ENCODE measurements at places on chromosomes 11 and 22. TPM values are rescaled to one million over a fixed set of nuclear protein-coding genes. Genes with fewer than 3 reads are reported as not detected.

- H3K27ac ChIP-seq, result no peak overlapping the region
- no peak overlapping the region for H3K4me3 ChIP-seq
- peak; percentile 91 for DNase-seq
- no peaks in the 10 kb centered on the region for H3K36me3 ChIP-seq
These were observed 4.5 kb upstream of the NCF4 start for GRCh38 chr22:36856121-36856791.

DNA sequence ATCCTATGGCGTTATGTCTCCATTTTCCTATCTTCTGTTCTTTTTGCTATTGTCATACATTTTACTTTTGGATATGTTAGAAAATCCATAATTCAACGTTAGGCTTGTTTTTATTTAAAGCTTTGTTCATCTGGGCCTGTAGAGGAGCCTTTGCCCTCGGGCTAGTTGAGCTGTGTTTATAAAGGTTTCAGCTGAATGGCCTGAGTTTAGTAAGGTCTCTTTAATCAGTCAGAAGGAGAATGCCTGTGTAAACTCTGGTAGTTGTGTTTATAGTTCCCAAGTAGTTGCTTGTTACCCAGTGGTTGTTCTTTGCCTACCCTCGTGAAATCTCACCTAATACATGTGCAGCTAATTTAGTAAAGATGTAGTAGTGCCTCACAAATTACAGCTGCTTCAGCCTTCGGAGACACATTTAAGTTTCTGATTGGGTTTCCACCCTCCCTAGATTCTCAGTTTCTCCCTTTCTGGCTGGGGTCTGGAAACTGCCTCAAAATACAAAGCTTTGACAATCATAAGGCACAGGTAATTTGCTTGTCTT lies 33.1 kb downstream of the MTMR3 start:
- H3K36me3 ChIP-seq, result no peaks in the 10 kb centered on the region
- H3K27ac ChIP-seq, result peak overlapping the region; percentile 74
- peaks cover 86% of the 10 kb centered on the region for H3K4me1 ChIP-seq
- DNase-seq, result no peak

DNA sequence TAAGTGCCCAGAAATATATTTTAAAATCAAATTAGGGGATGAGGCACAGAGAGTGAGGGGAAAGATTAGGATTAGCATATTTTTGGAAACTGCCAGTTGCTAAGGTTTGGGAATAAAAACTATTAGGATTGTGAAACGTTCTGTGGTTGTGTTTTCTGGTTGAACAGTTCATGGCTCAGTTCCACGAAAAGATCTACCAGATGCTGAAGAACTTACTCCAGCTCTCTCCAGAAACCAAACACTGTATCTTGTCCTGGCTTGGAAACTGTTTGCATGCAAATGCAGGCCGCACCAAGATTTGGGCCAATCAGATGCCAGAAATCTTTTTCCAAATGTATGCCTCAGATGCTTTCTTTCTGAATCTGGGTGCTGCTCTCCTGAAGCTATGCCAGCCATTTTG lies 15.3 kb downstream of the UBE4A start:
- no peak overlapping the region for H3K27ac ChIP-seq
- peaks cover 5% of the 10 kb centered on the region for H3K4me1 ChIP-seq
- H3K27me3 ChIP-seq, result no peaks in the 10 kb centered on the region
- H3K36me3 ChIP-seq, result peaks cover 100% of the 10 kb centered on the region
- no peak overlapping the region for H3K4me3 ChIP-seq

- no peaks in the 10 kb centered on the region for H3K27me3 ChIP-seq
- no peaks in the 10 kb centered on the region for H3K4me1 ChIP-seq
- H3K36me3 ChIP-seq, result no peaks in the 10 kb centered on the region
- DNase-seq, result no peak
These were observed 104.4 kb upstream of the PLET1 start for GRCh38 chr11:112364962-112365481.

DNA sequence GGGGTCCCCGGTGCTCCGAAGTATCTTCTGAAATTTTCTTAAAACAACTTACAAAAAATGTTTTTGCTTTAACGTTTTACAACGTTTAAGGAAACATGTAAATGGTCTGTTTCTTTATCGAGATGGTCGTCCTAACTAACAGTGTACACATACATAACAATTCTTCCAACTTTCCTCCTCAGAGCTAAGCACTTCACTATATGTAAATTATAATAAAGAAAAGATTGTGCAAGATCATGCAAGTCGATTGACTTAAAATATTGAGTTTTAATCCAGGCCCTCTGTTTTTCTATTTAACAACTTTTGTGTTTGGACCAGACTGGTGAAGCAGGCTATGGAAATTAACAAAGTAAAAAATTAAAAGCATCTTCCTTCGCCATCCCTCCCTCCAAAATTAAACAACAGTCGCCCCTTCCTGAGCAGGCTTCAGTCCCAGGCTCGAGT lies 4.9 kb downstream of the ALX4 start:
- peaks cover 9% of the 10 kb centered on the region for H3K4me1 ChIP-seq
- peak overlapping the region; percentile 66 for H3K4me3 ChIP-seq

DNA sequence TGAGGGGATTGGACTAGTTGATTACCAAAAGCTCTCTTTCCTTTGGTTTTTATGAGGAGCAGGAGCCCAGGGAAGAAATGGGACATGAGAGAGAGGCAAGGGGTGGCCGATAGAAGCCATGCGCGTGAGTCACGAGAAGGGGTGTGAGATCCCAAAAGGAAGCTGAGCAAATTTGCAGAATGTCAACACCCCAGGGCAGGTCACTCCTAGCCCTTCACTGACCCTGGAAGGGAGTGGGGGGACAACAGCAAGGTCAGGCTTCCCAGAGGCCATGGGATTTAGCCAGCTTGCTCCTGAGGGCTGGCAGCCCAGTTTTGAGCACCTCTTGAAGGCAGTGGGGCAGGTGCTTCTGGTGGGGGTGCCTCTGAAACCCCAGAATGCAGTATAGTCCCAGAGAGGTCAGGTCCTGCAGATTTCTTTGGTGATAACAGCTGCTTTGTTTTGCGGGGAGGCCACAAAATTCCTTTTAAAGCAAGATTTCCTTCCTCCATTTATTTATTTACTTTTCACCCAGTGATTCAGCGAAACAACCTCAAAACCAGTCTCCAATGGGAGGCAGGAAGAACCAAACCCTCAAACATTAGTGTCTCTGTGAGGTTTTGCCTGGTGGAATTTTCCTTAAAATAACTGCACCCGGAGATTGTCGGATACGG lies 40.1 kb upstream of the TIMP3 start:
- no peaks in the 10 kb centered on the region for H3K36me3 ChIP-seq
- H3K4me3 ChIP-seq, result no peak overlapping the region
- DNase-seq, result no peak
- peak overlapping the region; percentile 50 for H3K27ac ChIP-seq
- no peaks in the 10 kb centered on the region for H3K4me1 ChIP-seq

DNA sequence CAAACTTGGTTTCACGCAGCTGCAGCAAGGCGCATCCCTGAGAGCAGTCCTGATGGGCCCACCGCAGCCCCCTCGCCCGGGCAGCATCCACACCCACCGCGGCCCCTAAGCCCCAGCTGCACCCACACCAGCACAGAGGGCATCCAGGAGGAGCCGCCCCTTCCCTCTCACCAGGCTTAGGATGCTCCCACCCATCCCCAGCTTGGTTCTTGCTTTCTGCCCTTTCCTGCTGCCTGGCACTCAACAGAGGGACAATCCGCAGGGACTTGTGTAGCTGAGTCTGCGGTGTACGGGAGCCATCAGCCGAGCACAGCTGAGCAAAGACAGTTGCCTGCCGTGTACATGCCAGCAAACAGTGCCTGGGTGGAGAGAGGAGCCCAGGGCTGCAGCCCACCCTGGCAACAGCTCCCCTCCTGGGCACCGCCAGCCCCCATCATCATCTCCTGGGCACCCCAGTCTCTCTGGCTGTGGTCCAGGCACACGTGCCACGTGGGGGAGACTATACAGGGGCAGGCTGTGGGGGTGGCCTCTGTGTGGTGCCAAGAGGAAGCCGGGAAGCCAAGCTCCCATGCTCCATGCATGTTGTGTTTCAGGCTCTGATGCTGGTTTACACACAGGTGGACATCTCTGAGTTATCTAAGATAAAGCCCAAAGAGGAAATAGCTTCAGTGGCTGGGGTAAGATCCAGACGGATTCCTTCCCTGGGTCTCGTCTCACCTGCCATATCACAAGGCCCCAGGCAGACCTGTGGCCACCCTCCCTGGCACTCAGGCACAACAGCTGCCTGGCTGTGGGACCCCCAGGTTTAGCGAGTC lies 36.0 kb upstream of the GNB1L start:
- no peaks in the 10 kb centered on the region for H3K27me3 ChIP-seq
- peaks cover 41% of the 10 kb centered on the region for H3K36me3 ChIP-seq
- no peak overlapping the region for H3K4me3 ChIP-seq
- H3K4me1 ChIP-seq, result peaks cover 12% of the 10 kb centered on the region
- DNase-seq, result peak; percentile 47

DNA sequence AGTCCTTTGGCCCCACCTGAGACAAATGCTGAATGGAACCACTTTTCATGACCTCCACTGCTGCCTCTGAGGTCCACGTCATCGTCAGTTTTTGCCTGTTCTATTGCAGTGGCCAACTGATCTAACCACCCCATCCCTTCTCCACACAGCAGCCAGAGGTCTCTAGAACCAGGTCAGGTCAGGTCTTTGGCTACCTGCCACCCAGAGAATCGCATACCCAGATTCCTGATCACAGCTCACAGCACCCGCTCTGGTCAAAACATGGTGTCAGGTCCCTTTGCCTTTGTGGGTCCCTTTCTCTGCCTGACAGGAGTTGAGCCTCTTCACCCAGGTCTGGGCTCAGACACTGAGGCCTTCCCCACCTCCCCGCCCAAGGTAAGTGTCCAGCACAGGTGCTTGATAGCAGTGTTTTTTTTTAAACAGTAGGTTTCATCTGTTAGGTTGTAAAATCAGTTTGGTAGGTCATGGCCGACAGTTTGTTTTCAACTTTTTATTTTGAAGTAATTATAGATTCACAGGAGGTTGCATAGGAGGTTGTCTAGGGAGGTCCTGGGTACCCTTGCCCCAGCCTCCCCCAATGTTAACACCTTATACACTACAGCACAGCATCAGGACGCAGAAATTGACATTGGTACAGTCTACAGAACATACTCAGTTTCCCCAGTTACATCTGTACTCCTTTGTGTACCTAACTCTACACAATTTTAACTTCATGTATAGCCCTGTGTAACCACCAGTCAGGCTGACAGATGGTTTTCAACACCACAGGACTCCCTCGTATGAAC lies 6.9 kb downstream of the C22orf39 start:
- peaks cover 39% of the 10 kb centered on the region for H3K36me3 ChIP-seq
- peak overlapping the region; percentile 73 for H3K27ac ChIP-seq
- H3K4me3 ChIP-seq, result no peak overlapping the region

DNA sequence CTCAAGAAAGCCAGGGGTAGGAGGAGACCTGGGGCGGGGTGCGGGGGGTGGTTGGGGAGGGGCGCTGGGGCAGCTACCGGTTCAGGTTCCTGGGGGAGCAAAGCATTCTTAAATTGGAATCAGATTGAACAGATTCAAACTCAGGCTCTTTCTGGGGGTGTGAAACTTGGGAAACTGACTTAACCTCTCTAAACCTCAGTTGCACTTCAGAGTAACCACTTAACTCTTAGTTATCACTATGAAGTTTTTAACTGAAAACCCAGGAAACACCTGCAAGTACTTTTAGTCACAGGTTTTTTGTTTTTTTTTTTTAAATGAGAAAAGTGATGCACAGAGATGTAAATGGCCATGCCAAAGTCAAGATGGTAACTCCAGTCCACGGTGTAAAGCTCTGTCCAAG lies 72.0 kb downstream of the RCN1 start:
- no peak for DNase-seq
- H3K4me1 ChIP-seq, result no peaks in the 10 kb centered on the region
- no peak overlapping the region for H3K27ac ChIP-seq
- H3K27me3 ChIP-seq, result no peaks in the 10 kb centered on the region
- no peak overlapping the region for H3K4me3 ChIP-seq

DNA sequence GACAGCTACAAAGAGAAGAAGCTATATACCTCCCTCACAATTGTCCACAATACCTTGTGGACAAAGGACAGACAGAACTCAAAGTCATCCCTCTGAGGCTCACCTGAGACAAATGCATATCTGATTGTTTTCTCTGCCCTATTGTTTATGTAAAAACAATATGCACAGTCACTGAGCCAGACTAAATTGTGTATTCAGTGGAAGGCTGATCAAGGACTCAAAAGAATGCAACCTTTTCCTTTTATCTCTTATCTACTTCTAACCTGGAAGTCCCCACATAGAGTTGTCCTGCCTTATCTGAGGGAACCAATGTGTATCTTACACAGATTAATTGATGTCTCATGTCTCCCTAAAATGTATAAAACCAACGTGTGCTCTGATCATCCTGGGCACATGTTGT lies 13.9 kb upstream of the MED17 start:
- peaks cover 17% of the 10 kb centered on the region for H3K36me3 ChIP-seq
- no peak overlapping the region for H3K27ac ChIP-seq
- H3K4me3 ChIP-seq, result no peak overlapping the region
- no peaks in the 10 kb centered on the region for H3K27me3 ChIP-seq

DNA sequence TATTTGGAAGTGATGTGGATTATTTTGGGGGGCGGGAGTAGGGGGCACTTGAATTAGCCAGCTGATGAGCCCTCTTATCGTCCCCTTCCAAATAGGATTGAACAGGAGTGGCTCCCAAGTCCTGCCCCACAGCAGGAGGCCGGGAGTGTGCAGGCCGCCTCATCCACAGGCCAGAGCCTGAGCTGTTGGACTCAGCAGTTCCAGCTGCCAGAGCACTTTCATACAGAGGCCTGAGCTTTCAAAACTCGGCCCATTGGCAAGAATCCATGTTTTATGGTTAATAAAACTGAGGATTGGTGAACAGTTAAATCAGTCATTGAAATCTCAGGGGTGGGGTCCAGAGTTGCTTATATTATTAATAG lies 9.6 kb downstream of the FAM118A start:
- H3K36me3 ChIP-seq, result peaks cover 14% of the 10 kb centered on the region
- H3K4me3 ChIP-seq, result no peak overlapping the region
- H3K4me1 ChIP-seq, result peaks cover 49% of the 10 kb centered on the region
- no peaks in the 10 kb centered on the region for H3K27me3 ChIP-seq
- DNase-seq, result no peak
- peak overlapping the region; percentile 79 for H3K27ac ChIP-seq

- H3K36me3 ChIP-seq, result no peaks in the 10 kb centered on the region
- H3K4me1 ChIP-seq, result peaks cover 11% of the 10 kb centered on the region
- no peak overlapping the region for H3K4me3 ChIP-seq
These were observed 484.5 kb downstream of the MN1 start for GRCh38 chr22:27317096-27317495.

- no peaks in the 10 kb centered on the region for H3K27me3 ChIP-seq
- H3K27ac ChIP-seq, result no peak overlapping the region
- H3K4me1 ChIP-seq, result peaks cover 27% of the 10 kb centered on the region
- no peaks in the 10 kb centered on the region for H3K36me3 ChIP-seq
These were observed 270.9 kb downstream of the TTC28 start for GRCh38 chr22:28408709-28409108.

DNA sequence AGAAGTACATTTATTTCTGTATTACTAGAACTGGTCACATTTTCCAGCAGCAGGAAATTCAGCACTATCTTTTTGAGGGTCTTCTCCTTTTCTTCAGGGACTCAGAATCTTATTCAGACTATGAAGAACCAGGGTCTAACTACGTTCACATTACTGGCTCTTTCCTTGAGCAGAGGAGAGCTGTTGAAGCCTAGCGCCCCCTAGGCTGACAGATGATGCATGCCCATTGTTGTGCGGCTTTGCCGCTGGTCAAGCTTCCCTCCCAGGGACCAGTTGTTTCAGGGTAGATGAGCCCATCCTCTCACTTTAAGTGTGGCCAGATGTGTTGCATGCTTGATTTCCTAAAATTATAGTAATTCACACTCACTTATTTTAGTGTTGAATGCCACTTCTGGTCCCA lies 168.2 kb upstream of the PDGFD start:
- H3K27ac ChIP-seq, result no peak overlapping the region
- no peaks in the 10 kb centered on the region for H3K27me3 ChIP-seq

The OR5B21 gene
- polyA plus RNA-seq, result not detected

The SH3BP1 gene
- 0.20 TPM for polyA plus RNA-seq

The CRYBB2 gene
- not detected for polyA plus RNA-seq

The MUS81 gene
- polyA plus RNA-seq, result 55.3 TPM

The SPTBN2 gene
- not detected for polyA plus RNA-seq

The NNMT gene
- 3,089 TPM for polyA plus RNA-seq
